ENCODE measurements at places on chromosomes 2 and 18.

- DNase-seq, result no peak
Measured at GRCh38 chr2:85578243-85579180, 1.1 kb downstream of the VAMP8 start.

DNA sequence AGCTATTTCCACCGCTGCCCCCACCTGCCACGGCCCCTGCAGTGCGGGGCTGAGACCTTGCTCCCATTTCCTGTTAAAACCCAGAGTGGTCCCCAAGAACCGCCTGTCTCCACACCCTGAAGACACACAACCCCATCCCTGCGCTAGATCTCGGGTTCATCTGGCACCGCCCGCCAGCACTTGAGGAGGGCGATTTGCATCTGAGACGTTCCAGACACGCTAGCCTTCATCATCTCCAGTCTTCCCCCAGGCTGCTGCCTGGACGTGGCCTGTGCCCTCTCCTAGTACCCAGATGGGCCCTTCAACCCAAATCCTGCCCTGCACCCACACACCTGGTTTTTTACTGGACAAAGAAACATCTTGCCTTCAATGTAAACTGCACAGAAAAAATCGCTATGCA lies 49.8 kb downstream of the SLC66A2 start:
- DNase-seq, result no peak

GRCh38 chr2:180359522-180360282 lies 352.6 kb upstream of the CWC22 start:
- DNase-seq, result no peak

DNA sequence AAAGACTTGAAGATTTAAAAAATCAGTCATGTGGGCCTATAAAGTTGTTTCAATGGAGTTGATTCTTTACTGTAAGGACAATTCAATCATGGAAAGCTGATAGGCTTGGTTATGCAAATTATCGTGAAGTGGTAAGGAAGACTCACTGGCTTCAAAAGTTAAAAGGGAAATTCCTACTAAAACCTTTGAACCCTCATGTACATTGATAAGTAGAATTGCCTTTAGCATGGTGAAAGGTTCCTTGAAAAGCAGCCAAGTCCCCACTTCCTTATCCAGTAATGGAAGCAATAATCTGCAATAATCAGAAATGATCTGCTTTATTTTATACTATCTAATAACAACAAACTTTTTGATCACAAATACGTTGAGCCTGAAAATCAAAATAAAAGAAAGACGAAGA lies 14.4 kb upstream of the CCL20 start:
- DNase-seq, result peak; percentile 26

GRCh38 chr2:62547854-62548253 lies 41.9 kb upstream of the TMEM17 start:
- DNase-seq, result no peak

GRCh38 chr2:15788830-15789229 lies 151.5 kb upstream of the MYCN start:
- DNase-seq, result no peak

DNA sequence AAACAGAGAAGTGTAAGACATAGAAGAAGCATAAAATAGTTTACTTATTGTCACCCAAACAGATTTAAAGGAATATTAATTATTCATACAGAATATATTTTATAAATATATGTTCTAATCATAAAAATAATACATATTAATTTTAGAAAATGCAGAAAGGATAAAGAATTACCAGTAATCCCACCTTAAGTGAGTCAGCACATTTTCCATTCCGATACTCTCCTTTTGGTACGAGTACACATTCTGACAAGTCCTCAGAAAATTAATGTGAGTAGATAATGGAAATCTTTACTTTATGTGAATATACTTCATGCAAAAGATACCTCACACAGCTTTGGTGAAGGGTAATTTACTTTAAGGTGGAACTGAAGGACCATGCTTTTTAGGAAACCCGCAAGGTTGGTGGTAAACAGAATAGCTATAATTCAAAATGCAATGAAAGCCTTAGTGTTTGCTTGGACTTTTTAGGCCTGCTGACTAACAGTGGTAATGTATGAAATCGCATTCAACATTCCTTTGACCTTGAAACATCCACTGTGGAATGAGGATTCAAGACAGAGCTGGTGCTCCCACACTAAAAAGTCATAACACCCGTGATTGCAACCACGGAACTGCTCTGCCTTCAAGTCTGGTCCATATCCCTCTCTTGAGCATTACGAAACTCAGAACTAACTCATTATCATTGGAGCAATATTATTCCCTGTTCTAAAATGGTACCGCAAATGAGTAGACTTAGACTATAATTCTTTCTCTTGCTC lies 28.1 kb upstream of the HTR2B start:
- no peak for DNase-seq

GRCh38 chr2:6960659-6961058 lies 43.4 kb downstream of the RNF144A start:
- peak; percentile 78 for DNase-seq

- DNase-seq, result peak; percentile 74
Measured at GRCh38 chr2:230774348-230774951, 61.8 kb downstream of the CAB39 start.

GRCh38 chr2:127039387-127040031 lies 67.4 kb downstream of the BIN1 start:
- no peak for DNase-seq

- DNase-seq, result no peak
Measured at GRCh38 chr2:104521247-104521646, 332.7 kb upstream of the POU3F3 start.

DNA sequence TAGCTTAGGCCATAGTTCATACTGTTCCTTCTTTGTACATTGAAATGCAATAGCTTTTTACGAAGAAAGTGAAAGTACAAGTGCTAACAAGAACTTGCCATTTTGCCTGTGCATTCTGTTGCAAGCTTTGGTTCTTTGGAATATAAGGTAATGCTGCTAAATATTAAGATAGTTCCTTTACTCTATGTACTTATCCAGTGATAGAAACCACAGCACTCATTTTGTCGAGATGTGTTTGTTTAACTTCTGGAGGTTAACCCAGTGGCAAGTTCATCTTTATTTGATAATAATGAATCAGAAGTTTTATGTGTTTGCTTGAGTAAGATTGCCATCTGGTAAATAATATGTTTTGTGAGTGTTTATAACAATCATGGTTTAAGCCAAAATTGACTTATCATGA lies 373.1 kb upstream of the FANCL start:
- DNase-seq, result peak; percentile 20

GRCh38 chr2:221924576-221924975 lies 352.5 kb upstream of the EPHA4 start:
- no peak for DNase-seq

GRCh38 chr2:83186105-83186760 lies 1272.8 kb downstream of the SUCLG1 start:
- peak; percentile 84 for DNase-seq

DNA sequence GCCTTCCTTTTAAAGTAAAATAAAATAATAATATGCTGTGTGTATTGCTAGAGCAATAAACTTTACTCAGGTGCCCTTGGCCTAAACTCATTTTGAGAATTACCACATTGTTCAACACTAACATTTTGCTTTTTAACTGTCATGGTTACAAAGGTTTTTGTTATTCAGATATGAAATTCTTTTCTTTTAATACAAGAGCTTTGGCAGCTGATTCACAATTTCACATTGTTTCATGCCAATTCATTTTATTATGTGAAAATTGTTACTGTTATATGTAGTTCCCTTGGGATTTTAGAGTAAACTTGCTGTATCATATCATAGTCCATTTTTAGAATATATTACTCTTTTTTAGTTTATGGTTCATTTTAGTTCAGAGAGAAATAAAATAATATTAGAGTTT lies 65.8 kb upstream of the ZNF804A start:
- no peak for DNase-seq

DNA sequence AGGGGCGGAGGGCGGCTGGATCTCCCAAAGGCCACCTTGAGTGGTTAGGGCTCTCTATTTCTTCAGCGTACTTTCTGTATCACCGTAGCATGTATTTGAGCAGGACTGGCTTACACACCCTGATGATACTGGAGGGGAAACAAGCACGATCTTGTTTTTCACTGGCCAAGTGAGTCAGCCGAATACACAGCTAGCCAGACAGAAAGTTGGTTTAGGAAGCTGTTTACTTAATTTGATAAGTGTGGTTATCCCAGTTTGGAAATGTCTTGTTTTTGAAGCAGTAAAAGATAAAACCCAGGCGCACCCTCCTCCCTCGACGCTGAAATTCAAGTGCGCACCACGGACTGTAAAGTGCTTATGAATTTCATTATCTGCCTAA lies 582 bp downstream of the RIOK3 start:
- peak; percentile 64 for DNase-seq

DNA sequence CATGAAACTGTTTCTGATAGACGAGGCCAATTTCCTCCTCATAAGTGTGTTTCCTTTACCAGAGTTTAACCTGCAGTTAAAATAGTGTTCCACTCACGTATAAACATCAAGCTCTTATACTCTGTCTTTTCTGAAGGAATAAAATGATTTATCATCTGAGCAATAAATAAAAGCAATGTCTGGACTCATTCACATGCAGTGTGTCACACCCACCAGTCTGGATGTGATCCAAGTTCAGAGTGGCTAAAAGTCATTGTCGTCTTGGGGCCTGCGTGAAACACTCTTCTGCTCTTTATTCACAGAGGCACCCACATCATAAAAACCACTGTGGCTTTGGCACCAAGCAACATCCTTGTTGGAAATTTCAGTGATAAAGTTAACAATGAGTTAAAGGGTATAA lies 19.5 kb upstream of the SLC9A4 start:
- DNase-seq, result no peak

DNA sequence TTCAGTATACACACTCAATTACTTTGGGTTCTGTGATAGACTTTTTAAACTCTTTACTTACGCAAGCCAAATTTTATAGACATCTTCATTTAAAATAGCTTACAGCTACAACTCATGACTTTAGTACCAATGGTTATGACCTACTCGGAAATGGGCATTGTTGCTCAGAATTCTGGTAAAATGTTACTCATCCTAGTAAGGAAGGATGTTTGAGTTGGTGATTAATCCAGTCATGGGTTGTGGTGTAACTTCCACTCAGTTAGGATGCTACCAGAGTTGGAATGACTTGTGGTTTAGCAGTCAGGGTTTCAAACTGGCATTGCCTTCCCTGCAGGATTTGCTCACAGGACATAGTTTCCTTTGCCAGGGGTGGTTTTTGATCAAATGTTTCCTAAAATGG lies 7.4 kb upstream of the NPC1 start:
- peak; percentile 72 for DNase-seq

DNA sequence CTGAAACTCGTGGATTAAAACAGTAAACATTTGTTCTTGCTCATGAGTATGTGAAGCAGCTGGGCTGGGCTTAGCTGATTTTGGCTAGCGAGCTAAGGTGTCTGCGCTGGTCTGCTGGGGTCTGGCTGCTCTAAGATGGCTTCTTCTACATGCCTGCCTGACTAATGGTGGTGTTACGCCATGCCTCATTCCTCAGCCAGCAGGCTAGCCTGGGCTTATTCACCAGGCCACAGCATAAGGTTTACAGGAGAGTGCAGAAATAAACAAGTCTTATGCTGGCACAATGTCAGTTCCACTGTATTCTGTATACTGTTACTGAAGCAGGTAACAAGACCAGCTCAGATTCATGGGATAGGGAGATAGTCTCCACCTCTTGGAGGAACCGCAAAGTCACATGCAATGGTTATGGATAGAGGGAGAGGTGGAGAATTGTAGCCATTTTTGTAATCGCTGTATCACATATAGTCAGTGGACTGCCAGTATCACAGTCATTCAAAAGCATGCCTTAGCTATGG lies 80.0 kb downstream of the RHBDD1 start:
- DNase-seq, result no peak

DNA sequence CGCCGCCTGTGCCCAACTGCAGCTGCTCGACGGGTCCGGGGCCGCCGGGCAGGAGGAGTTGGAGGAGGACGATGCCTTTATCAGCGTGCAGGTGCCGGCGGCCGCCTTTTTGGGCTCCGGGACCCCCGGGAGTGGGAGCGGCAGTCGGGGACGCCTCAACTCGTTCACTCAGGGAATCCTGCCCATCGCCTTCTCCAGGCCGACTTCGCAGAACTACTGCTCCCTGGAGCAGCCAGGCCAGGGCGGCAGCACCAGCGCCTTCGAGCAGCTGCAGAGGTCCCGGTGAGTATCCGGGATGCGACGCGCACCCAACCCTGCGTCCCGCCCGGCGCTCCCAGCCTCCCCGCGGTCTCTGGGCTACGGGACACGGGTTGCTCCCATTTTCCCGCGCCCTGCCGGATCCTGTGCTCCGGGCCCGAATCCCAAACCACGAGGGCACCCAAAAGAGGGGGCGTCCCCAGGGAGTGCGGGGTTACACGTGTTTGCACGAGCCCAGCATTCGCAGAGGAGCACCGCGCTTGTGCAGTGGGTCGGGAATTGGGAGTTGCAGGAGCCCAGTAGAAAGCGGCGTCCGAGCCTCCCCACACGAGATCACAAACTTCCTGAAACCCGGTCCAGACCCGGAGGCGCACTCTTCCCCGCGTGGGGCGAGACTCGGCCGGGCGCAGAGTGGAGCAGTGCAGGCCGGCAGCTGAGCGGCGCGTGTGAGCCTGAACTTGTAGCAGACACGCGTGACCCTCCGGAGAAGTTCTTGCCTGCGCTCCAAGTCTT lies 1.2 kb downstream of the CABLES1 start:
- DNase-seq, result no peak

GRCh38 chr2:85390941-85391669 lies 19.1 kb downstream of the CAPG start:
- peak; percentile 38 for DNase-seq

DNA sequence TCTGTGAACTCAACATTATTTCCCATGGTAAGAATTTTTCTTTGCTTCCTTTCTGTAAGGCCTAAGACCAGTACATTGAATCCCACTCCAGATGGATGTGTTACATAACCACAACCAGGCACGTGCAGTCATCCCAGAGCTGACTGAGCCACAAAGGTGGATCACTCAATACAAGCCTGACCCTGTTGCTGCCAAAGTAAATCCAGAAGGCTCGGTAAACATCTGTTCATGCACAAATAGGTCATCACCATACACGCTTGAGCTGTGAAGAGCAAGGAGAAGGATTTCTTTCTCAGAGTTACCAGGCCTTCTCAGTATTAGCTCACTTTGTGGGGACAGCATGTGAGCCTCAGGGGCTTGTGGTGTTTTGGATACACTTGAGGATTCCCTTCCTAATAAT lies 791.4 kb upstream of the FANCL start:
- DNase-seq, result no peak
